Activated CD4-positive, alpha-beta memory T cell treated with anti-CD3 and anti-CD28 coated beads, Interleukin-2, amount 10 ng/mL, durations not matched to agents 7 days and 5 days (primary cell): ENCODE measurements at places on chromosomes 12 and 14. TPM values are rescaled to one million over a fixed set of nuclear protein-coding genes. Genes with fewer than 3 reads are reported as not detected.
A peak's percentile ranks its signal among the peaks of the same experiment; 100 is the strongest.

DNA sequence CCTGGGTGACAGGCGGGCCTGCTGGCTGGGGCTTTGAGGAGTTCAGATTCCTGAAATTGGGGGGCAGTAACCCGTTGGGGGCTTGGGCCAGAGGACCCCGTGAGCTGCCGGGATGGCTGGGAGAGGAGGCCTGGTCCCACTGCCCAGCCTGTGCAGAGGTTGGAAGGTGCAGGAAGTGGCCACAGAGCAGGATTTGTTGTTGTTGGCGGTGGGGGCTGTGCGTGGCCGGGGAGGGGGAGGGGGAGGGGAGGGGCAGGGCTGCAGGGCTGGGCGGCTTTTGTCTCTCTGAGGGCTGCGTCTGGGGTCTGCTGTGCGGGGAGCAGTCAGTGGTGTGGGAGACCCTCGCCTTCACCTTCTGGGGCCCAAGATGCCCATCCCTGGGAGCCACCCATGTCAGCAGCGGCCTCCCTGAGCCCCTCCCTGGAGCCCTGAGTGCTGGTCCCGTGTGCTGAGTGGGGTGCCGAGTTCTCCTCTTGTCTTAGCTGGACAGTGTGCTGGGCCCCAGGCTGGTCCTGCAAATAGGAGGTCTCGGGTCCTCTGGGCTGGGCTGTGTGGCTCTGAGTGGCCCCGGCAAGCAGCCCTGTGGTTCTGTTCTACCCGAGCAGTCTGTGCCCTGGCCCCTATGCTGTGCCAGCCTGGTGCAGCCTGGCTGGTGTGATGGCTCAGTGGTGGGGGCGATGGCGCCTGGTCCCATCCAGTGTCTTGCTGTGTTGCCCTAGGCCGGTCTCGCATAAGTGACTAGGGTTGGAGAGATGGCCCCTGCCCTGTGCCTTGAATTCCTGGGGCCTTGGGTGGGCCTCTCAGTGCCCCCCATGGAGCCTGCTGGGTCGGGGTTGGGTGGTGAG, 10.3 kb downstream of the KIF26A start:
- no peak for DNase-seq

DNA sequence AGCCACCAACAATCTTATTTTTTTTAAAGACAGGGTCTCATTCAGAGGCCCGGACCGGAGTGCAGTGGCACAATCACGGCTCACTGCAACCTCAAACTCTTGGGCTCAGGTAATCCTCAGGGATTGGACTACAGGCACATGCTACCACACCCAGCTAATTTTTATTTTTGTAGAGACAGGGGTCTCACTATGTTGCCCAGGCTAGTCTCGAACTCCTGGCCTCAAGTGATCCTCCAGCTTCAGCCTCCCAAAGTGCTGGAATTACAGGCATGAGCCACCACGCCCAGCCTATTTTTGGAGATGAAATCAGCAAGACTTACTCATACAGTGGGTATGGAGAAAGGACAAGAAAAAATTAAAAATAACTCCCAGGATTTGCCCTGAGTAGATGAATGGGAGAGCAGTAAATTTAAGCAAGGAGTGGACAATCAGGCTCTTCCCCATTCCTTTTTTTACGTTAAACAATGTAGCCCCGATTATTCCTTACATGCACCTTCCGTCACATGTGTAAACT, 13.2 kb downstream of the FMNL3 start:
- DNase-seq = no peak

Gene CCDC177
- total RNA-seq = not detected

- no peak for DNase-seq
Measured at GRCh38 chr14:103157969-103158368, 34.7 kb downstream of the TNFAIP2 start.

DNA sequence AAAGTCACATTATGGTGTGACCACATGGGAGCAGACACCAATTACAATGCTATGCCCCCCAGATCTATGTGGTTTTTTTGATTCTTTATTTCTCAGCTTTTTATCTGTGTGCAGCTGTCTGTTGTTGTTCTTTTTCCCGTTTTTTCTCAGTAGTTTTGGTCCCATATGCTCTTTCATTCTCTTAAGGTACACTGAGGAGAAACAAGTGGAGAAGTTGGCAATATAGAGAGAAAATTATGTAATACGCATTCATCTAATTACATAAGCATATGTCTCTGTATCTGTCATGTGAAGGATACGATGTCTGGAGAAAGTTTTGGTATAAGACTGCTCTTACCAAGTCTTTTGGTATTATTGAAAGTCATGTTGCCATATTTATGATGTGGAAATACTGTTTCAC, 819.0 kb downstream of the NRXN3 start:
- no peak for DNase-seq

- no peak for DNase-seq
Measured at GRCh38 chr12:59736359-59736758, 140.5 kb downstream of the SLC16A7 start.

Gene IRAK3
- 1.0 TPM for total RNA-seq

- no peak for DNase-seq
Measured at GRCh38 chr14:104030958-104031357, 54.5 kb upstream of the ASPG start.

GRCh38 chr12:58489394-58489793, 430.9 kb downstream of the LRIG3 start:
- no peak for DNase-seq

DNA sequence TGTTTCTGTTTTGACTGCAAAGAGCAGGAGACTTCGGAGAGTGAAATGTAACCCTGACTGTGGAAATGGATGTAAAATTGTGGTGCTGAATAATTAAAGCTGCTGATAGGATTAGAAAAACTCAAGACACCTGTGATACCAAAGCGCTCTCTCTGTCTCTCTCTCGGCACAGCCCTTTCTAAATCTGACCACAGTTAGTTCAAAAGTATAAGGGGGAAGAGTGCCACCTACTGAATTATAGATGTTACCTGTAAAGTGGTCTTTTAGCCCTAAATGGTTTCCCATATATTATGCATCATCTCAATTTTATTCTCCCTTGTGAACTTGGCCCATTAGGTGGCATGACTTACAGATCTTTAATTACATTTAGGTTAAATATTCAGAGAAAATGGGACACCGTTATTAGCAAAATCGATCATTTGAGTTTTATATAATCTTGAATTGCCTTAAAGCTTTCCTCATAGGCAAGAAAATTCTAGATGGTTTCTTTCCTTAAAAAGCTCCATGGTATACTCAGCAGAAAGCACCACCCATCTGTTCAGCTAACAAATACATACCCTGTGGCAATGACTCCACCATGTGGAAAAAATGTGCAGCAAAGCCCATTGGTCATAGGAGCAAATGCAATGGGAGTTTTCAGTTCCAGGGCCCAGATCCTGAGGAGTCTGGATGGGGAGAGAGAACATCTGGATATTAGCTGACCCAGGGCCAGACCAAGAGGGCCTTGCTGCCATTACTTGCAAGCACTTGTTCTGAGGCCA, 18.1 kb downstream of the RFC5 start:
- DNase-seq = no peak

Gene FZD10
- total RNA-seq = not detected

Gene TAS2R19
- total RNA-seq = 1.3 TPM

DNA sequence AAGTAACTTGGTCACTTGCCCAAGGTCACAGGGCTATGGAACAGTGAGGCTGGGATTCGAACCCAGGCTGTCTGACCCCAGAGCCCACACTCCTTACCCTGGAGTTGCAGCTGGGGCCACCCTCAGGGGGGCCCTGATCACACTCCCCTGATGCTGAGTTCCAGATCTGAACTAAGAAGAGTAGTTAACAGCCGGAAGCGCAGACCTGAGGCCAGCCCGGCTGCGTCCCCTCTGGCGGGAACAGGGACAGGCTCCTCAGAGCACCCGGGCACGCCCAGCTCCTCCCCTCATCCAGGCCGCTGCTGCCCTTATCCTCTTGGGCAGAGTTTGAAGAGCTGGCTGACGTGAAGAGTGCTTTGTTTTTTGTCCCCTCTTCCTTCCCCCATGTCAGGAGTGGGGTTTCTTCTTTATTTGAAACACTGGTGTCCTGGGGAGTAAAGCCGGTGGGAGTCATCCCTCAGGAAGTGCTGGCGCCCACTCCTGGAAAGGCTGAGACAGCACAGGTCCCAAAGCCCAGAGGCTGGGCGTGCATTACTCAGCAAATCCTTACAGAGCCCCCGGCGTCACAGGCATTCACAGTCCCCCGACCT, 8.7 kb downstream of the PHB2 start:
- peak; percentile 69 for DNase-seq

- no peak for DNase-seq
Measured at GRCh38 chr14:91328313-91329050, 84.0 kb upstream of the GPR68 start.

- no peak for DNase-seq
Measured at GRCh38 chr14:44970907-44971306, 8.9 kb downstream of the TOGARAM1 start.

DNA sequence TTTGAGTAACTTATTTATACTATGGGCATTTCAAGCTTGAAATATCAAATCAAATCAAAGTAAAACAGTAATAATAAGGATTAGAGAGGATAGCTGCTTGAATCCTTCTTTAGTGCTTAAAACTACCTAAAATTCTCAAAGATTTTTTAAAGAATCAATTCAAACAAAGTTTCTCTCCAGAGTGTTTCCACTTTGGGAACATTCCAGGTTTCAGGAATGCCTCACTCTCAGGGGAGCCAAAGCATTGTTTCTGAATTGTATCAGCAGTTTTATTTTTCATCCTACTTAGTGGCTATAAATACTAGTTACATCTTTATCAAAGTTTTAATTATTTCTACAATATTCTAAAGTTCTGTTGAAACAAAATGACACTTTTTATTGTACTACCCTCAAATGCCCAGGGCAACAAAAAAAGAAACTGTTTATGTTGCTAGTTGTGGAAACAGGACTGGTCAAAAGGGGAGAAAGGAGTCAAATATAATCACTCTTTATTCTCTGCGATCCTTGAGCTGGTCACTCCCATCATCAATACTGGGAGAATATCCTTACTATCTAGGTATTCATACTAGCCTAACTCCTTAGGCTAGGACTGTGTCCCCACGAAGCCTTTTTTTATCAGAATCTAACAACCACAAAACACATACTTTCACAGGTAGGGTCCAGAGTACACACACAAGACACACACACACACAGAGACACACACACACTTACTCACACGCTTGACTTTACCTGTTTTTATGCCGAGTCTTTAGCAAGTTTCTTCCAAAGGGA, 598 bp downstream of the RASSF9 start:
- DNase-seq = no peak

DNA sequence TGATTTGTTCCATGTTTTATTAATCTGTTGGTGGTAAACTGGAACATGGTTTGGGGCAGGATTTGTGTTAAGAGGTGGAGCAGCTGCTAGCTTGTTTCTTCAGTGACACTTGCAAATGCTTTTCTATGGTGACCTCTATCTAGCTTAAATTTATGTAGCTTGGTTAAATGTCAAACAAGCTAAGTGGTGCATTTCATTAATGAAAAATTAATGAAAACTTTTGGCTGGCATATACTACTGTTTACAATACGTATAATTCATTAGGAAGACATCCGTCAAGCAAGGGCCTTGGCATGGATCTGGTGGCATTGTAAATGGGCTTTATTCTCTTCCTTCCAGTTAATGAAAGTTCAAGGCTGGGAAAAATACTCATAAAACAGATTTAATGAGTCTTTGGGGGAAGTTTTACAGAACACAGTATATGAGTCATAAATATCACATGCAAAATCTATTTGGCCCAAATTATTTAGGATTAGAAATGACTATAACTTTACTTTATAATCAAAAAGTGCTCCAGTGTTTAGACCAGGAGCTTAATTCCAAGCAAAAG, 807.7 kb upstream of the SEL1L start:
- no peak for DNase-seq

- no peak for DNase-seq
Measured at GRCh38 chr12:132899033-132899432, 11.6 kb upstream of the CHFR start.

DNA sequence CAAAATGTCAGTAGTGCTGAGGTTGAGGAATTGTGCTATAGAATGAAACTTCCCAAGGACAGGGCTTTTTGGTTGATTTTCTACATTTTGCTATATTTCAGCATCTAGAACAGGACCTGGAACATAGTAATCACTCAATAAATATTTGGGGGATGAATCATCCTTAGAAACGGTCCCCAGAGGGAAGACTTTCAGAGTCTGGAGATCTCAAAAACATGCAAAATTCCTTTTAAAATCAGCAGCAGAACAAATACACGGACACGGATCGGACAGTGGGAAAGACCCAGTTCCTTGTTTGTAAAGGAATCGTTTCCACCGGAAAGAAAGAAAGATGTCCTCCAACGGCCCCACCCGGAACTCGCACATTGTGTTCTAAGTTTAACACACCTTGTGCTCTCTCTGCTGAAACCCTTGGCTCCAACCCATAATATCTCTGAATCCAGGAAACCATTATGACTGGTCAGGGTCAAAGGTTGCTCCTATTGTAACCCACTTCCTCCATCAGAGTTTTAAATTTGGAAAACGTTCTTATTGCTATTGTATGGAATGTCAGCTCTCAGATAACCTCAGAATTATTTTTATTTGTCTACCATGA, 617.2 kb downstream of the MED13L start:
- no peak for DNase-seq

Gene KANSL2
- total RNA-seq = 40.3 TPM

GRCh38 chr12:101759396-101760047, 20.3 kb upstream of the SYCP3 start:
- DNase-seq = no peak
